ENCODE measurements at places on chromosomes 2 and 18. TPM values are rescaled to one million over a fixed set of nuclear protein-coding genes. Genes with fewer than 3 reads are reported as not detected.

GRCh38 chr18:6836331-6836730, 106.8 kb downstream of the ARHGAP28 start:
- DNase-seq: no peak

DNA sequence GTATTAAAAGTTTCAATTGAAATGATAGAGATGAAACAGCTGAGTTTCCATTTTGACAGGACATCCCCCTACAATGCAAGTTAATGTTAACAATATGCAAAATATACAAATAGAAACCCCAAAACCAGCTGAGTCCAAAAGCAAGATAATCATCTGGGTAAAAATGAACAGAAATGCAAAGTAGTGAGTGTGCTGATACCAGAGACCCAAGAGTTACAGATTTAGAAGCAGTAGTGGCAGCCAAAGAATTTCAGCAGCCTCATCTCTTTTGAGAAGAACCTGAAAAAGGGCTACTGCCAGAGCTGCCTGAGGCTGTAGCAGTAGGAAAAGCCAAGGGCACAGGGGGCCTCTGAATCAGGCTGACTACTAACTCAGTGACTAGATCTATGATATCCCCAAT, 82.6 kb downstream of the THADA start:
- no peak for DNase-seq

GRCh38 chr2:10303694-10304378, 1.1 kb downstream of the HPCAL1 start:
- DNase-seq: no peak

DNA sequence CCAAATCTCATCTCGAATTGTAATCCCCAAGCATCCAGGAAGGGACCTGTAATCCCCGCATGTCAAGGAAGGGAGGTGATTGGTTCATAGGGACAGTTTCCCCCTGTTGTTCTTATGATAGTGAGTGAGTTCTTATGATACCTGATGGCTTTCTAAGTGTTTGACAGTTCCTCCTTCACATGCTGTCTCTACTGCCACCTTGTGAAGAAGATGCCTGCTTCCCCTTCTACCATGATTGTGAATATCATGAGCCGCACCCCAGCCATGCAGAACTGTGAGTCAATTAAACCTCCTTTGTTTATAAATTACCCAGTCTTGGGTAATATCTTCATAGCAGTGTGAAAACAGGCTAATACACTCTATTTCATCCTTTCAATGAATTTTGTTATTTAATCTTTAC, 446.7 kb downstream of the RNF144A start:
- DNase-seq: no peak

DNA sequence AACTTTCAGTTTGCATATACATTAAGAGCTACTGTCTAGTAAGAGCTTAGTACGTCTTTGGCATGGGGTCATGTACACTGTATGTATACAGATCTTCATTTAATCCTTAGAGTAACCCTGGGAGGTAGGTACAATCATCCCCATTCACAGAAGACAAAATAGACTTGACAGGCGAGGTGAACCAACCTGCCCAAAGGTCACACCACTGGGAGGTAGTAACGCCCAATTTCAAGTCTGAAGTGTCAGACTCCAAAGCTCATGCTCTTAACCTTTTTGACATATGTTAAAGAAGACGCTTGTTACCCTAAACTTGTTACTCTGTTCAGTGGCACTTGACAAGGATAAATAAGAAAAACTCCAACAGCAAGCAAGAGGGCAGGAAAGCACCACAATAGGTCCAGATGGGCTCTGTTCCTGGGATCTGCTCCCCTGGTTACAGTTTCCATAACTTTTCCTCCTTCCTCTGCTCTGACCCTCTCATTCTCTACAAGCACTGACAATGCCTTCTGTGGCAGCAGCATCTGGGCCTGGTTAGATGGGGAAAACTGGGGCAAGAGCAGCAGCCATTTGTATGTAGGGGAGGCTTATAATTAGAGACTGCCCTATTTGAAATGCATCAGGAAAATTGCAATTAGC, 64.7 kb upstream of the SERTAD2 start:
- DNase-seq: no peak

DNA sequence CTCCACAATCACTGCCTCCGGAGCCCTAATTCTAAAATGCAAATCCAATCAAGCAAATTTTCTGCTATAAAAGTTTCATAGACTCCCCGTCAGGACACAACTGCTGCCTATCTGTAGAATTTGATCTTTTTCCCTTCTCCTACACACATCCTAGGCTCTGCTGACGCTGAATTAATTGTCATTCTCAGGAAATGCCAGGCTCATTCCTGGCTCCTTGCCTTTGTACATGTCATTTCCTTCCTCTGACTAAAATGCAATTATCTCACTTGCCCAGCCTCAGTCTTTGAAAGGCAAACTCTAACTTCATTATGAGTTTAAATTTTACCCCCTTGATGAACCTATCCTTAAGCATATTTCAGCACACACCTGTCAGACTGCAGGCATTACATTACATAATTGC, 844.9 kb upstream of the CRIM1 start:
- DNase-seq: peak; percentile 68

DNA sequence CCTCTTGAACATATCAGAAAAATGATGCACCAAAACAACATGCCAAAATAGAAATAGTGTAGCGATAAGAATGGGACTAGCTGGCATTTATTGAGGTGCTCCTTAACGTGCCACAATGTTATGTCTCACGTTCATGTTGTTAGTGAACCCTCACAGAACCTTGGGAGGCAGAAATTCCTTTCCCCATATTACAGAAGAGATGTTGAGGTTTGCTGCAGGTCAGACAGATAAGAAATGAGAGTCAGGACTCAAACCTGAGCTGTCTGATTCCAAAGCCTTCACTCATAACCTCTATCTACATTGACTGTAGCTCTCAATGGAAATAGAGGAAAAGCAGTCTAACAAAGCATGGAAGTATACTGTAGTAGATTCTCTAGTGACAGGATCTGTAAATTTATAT, 163.3 kb upstream of the STK17B start:
- peak; percentile 24 for DNase-seq

DNA sequence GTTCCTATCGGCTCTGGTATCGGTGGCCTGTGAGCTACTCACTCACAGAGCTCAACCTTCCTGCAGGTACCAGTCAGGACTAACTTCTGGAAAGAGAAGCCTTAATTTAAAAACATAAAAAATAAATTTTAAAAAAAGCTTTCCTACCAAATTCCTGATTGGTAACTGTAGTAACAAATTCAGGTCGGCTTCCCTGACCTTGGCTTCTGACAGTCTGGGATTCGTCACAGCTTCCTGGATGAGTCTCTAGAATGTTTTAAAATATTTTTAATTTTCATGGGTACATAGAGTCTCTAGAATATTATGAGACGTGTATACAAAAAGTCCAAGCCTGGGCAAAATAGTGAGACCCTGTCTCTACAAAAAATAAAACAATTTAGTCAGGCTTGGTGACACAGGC, 45.0 kb upstream of the MTCL1 start:
- DNase-seq: no peak

GRCh38 chr2:235286622-235287374, 207.0 kb upstream of the AGAP1 start:
- DNase-seq: no peak

GRCh38 chr2:113406114-113406513, 31.4 kb upstream of the ZNG1B start:
- DNase-seq: no peak

DNA sequence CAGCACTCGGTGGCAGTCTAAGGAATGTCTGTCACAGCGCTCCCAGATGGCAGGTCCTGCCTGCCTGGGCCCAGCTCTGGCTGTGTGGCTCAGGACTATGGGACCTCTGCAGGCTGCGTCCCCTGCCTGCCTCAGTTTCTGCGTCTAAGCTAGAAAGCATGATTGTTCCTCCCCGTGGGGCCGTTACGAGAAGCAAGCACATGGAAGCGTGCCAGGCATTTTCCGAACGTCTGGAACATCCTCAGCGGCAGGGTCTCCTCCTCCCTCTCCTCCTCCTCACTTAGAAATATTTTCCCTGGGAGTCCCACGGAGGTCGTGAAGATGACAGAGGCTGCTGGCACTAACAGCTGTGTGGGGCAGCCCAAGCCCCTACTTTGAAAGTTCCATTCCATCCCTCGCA, 43.3 kb downstream of the LRRFIP1 start:
- DNase-seq: no peak

DNA sequence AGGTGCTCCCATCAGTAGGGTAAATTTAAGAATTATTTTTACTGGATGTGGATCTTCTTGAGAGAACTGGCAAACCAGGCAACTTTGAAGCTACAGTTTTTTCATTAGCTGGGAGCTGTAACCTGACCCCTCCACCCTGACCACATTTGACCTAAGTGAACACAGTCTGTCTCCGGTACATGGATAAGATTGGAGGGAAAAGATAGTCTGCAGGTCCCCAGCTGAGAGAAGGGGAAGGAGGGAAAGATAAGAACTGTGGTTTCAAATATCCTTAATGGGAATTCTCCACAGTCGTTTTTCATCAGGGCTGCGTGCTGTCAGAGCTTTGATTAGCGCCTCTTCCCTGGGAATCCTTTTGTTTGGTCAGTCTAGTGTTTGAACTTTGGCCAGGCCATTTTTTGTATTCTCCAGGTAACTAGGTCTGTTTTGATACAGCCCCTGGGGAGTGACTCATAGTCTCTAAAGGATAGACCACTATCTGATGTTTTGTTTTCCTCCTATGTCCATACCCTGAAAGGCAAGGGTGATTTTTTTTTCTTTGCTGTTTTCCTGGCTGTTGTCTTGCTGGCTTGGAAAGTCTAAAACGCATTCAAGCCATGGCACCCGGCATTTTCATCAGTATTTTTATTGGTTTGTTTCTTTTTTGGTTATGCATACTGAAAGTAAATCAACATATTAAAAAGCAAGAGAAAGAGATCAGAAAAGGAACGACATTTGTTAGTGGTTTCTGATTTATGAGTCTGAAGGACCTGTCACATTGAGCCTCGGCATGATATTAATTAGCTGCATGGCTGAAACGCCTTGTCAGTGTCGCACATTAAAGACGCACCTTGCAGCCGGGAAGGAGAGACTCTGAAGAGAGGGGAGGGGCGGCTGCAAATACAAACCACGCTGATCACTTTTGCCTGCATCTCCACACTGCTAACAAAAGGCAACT, 183.4 kb upstream of the FN1 start:
- peak; percentile 81 for DNase-seq

- no peak for DNase-seq
These were observed 12.6 kb downstream of the SEH1L start for GRCh38 chr18:12960395-12960794.

DNA sequence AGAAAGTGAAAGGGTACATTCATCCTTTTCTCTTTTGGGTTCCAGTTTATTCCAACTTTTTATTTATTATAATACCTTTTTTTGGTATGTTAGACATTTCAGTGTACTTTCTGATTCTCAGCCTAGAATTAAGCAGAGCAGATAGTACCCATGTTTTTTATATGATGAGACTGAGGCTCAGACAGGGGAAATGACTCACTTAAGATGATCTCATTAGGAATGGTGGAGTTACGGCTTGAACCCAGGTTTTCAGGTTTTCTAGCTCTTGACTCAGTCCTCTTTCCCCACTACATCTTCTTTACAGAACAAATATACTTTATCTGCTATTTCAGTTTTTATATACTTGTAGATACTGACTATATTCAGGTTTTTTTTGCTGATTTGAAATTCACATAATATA, 51.7 kb upstream of the OTX1 start:
- DNase-seq: peak; percentile 33

- no peak for DNase-seq
These were observed 84.3 kb downstream of the RAPGEF4 start for GRCh38 chr2:172819943-172820342.

DNA sequence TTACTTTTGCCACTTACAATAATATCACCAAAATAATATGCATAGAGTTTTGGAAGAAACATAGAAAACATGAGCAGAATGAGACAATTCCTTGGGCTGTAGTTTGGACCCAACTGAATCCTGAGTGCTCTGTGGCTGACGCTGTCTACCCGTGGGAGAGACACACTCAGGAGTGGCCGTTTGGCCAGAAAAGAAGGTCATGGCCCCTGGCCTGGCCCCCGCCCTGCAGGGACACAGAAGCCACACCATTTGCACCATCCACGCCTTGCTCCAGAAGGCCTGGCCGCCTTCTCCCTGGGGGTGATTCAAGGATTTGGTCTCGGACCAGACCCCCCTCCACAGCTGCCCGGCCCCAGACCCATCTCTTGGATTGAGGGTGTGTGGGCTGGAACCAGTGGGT, 6.4 kb upstream of the D2HGDH start:
- no peak for DNase-seq

DNA sequence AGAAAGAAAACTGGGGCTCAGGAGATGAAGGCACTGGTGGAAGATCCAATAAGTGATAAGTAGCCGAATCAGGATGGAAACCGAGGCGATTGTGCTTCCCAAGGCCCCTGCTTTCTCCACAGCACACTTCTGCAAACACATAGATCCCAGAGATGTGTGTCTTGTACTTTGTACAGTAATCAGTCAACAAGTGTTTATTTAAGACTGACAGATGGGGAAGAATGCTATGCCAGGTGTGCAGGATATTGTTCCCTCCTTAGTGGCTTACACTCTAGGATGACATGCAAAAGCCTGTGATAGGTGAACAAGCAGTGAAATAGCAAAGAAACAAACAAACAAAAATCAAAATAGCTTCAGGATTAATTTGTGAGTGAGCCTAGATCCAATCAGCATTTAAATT, 116.6 kb downstream of the ACTR3 start:
- no peak for DNase-seq

DNA sequence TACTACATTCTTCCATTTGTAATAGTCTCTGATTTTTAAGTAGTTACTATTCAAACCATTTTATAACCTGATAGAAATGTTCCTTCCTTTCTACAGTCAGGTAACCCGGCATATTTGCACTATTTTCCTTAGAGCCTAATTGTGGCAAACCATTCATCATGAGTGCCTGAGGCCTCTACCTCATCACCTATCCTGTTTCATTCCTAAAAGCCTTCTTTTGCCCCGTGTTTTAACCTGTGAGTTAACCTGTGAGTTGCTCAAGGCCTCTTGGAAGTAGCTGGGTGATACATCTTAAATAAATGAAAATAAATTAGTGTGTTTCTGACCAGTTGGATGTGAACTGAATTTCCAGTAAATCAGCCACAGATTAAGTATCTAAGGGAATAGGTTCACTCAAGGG, 6.5 kb upstream of the KLHL29 start:
- DNase-seq: no peak

Gene ITPRIPL1
- not detected for total RNA-seq

Gene FBXO36
- total RNA-seq: 3.3 TPM

Gene PAIP2B
- 0.28 TPM for total RNA-seq

Gene GTF3C2
- 67.8 TPM for total RNA-seq

Gene ATP6V1B1
- total RNA-seq: not detected

Gene MEP1B
- total RNA-seq: not detected

Gene TP53I3
- 64.3 TPM for total RNA-seq

Gene LONRF2
- total RNA-seq: 5.0 TPM

Data from A172 (cell line).